Natural killer cell (primary cell): ENCODE measurements at places on chromosomes 6 and 20.

DNA sequence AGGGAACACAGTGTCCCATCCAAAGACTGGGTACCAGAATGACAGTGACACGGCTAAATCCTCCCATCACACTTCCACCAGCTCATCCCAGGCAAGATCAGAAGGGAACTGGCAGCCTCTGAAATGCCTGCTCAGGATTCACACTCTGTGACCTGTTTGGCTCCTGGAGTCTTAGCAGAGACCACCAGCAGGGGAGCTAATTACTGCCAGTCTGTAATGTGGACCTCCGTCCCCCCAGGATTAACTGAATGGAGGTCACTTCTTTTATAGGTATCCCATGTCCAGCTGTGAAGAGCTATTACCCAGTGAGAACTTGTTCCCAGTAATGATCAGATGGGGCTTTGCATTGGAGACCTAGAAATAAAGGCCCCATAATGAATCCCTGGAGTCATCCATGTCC, 45.2 kb downstream of the DEFB114 start:
- DNase-seq = no peak
- no peaks in the 10 kb centered on the region for H3K36me3 ChIP-seq
- H3K27ac ChIP-seq = no peak overlapping the region
- no peaks in the 10 kb centered on the region for H3K27me3 ChIP-seq
- H3K4me3 ChIP-seq = no peak overlapping the region

DNA sequence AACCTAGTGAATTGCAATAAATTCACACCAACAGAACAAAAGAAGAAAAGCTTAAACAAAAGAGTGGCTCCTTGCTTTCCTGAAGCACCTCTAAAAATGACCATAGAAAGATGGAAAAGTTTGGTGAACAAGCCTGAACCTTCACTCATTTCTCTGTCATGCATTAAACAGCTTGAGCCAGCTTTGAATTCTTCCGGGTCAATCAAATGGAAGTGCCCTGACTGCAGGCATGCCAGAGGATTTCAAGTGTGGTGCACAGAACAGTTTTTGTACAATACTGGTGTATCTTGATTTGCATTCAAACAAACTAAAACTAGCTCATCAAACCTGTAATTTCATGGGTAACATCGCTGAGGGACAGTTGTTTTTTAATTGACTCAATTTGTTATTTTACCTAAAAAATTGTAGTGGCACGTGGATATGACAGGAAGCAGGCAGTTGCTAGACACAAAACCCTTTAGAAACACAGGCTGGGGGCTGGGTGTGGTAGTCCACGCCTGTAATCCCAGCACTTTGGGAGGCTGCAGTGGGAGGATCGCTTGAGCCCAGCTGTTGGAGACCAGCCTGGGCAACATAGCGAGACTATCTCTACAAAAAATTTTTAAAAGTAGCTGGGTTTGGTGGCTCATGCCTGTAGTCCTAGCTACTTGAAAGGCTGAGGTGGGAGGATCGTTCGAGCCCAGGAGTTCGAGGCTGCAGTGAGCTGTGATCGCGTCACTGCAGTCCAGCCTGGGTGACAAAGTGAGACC, 9.1 kb downstream of the CASS4 start:
- DNase-seq = no peak
- H3K27ac ChIP-seq = no peak overlapping the region
- peaks cover 43% of the 10 kb centered on the region for H3K4me1 ChIP-seq
- H3K27me3 ChIP-seq = no peaks in the 10 kb centered on the region
- no peaks in the 10 kb centered on the region for H3K36me3 ChIP-seq

- H3K4me3 ChIP-seq = no peak overlapping the region
- no peaks in the 10 kb centered on the region for H3K27me3 ChIP-seq
- no peaks in the 10 kb centered on the region for H3K36me3 ChIP-seq
- H3K4me1 ChIP-seq = no peaks in the 10 kb centered on the region
Observed at GRCh38 chr6:12592634-12593033, 123.9 kb upstream of the PHACTR1 start.

DNA sequence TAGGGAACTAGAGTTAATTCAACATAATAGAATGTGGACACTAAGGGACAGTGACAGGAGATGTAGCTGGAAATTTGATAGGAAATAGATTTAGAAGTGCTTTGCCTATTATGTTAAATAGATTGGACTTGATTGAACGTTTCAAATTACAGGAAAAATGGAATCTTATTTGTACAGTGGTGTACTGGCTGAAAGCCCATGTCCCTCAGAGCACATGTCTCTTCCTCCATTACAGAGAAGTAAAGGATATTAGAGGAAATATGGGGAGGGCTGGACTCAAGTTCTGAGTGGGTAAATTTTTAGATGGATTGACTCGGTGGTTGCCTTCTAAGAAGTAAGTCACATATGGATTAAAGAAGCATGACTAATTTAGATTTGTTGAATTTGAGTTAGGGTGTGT, 11.4 kb downstream of the PKIB start:
- H3K4me3 ChIP-seq = no peak overlapping the region
- H3K36me3 ChIP-seq = no peaks in the 10 kb centered on the region
- no peak overlapping the region for H3K27ac ChIP-seq
- no peaks in the 10 kb centered on the region for H3K27me3 ChIP-seq

DNA sequence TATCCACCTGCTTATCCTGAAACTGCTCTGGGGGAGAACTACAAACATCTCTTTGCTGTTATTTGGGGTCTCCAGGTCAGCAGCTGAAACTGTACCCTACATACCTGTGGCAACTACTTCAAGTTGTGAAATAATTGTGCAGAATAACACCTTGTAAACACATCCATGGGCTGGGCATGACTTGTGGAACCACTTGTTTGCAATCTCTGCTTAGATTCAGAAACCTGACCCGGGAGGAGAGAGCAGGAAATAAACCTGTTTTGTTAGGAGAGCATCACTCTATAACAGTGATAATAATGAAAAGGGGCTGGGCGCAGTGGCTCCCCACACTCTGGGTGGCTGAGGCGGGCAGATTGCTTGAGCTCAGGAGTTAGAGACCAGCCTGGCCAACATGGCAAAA, 183.1 kb downstream of the NFATC2 start:
- no peaks in the 10 kb centered on the region for H3K4me1 ChIP-seq
- H3K4me3 ChIP-seq = no peak overlapping the region
- H3K36me3 ChIP-seq = no peaks in the 10 kb centered on the region
- no peaks in the 10 kb centered on the region for H3K27me3 ChIP-seq
- DNase-seq = no peak
- no peak overlapping the region for H3K27ac ChIP-seq

- no peak overlapping the region for H3K27ac ChIP-seq
- H3K27me3 ChIP-seq = peaks cover 33% of the 10 kb centered on the region
Observed at GRCh38 chr20:43942667-43943285, 28.1 kb downstream of the TOX2 start.

DNA sequence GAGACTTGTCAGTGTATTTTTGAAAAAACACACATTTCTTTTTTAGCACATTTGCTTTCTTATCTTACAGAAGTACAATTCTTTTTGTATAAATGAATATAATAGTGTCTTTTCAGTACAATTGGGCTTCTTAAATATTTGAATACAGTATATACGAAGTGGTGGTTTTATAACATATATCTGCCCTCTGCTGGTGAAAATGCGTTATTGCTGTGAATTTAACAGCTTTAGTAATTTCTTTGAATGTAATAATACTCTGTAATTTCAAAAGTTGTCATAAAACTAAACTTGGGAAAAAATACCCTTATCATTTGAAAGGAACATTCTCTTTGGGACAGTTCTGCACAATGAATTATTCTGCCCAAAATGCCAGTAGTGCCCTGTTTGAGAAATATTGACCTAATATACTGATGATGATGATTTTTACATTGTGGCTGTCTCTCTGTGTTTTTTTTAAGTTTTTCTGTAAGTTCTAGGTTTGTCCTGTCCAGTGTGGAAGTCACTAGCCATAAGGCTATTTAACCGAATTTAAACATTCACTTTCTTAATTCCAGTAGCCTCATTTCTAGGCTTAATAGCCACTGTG, 19.0 kb downstream of the SMAP1 start:
- H3K4me1 ChIP-seq = no peaks in the 10 kb centered on the region
- no peak overlapping the region for H3K27ac ChIP-seq
- H3K27me3 ChIP-seq = no peaks in the 10 kb centered on the region
- peak; percentile 67 for DNase-seq

- no peaks in the 10 kb centered on the region for H3K27me3 ChIP-seq
- no peak overlapping the region for H3K4me3 ChIP-seq
- H3K36me3 ChIP-seq = no peaks in the 10 kb centered on the region
- no peaks in the 10 kb centered on the region for H3K4me1 ChIP-seq
- DNase-seq = no peak
- H3K27ac ChIP-seq = no peak overlapping the region
Observed at GRCh38 chr20:50426866-50427718, 83.1 kb upstream of the PTPN1 start.

DNA sequence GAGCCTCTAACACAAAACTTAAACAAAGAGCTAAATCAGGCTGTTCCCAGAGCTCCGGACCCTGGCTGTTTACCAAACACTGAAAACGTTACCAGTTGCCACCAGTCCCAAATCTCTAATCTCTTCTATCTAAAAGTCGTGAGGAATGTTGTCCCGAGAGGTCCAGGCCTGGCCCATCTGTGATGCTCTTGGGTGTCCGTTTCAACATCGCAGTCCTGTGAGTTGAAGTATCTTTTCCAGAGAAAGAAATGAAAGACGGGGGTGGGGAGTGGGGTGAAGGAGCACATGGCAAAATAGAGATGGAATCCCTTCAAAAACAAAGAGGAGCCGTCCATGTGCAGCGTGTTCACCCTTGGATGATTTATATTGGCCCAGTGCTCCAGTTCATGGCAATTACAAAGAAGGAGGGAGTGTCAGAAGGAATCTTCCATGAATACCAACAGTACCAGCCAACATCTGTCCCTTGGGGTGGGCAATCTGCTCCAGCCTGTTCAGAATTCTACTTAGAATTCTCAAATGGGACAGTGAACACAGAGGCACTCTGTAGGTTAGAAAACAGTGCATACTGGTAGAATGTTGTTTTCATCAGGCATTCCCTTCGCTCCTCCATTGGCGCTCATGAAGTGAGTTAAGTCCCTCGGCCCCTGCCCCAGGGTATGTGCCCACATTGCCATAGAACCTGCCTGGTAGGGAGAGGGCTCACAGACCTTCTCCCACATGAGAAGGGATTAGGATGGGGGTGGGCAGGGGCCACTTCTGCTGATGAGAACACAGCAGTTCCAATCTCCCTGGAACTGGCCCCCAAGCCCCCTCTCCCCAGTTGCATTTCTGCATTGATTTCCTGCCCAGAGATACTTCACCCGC, 112.1 kb downstream of the LY86 start:
- H3K27me3 ChIP-seq = no peaks in the 10 kb centered on the region
- no peak for DNase-seq
- peaks cover 4% of the 10 kb centered on the region for H3K4me1 ChIP-seq
- H3K36me3 ChIP-seq = no peaks in the 10 kb centered on the region
- no peak overlapping the region for H3K27ac ChIP-seq
- no peak overlapping the region for H3K4me3 ChIP-seq

DNA sequence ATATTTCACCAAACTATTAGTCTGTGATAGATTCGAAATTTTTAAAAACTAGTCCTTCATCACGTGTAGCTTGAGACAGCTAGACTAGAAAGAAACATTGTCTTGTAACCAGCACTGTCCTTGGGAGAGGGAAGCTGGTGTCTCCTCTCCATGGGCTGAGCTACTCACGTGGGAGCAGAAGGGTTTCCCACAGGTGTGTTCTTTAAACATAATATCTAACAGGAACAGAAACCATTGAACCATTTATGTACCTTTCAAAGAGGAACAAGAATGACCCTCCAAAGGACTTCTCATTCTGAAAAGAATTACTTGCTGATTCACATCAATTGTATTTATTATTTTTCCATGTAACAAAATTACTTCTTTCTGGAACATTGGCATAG, 72.4 kb upstream of the SYNJ2 start:
- no peaks in the 10 kb centered on the region for H3K27me3 ChIP-seq
- H3K36me3 ChIP-seq = no peaks in the 10 kb centered on the region
- H3K4me3 ChIP-seq = no peak overlapping the region
- no peak for DNase-seq

GRCh38 chr20:5767493-5768098, 17.4 kb downstream of the SHLD1 start:
- H3K4me3 ChIP-seq = no peak overlapping the region
- no peaks in the 10 kb centered on the region for H3K36me3 ChIP-seq
- peaks cover 2% of the 10 kb centered on the region for H3K4me1 ChIP-seq

DNA sequence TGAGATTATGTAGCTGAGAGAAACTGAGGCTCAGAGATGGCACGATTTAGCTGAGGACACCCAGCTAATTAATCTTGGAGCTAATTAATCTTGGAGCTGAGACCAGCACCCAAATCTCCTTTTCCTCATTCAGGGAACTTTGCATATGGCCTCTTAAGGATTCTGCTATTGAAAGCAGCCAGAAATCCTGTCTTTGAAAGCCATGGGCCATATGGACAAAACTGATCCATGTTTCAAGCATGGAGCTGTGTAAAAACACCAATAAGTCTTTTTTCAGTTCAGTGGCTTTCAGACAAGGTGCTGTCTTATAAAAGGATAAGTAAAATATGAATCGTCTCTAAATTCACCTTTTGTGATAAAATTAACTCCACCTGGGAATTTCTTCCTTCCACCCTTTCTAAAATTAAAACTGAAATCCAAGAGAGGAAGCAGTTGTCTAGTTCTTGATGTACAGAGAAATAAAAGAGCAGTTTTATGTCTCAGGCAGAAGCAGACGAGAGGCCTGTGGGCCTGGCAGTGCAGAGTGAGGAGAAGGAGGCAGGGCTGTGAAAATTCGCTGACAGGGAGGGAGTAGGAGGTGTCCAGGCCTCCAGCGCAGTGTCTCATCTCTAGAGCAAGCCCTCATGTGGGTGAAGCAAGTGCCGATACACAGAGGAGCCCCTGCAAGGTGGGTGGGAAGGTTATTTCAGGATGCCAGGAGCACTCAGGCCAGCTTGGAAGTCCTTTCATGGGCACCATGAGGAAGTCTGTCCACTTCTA, 266.9 kb downstream of the UST start:
- no peaks in the 10 kb centered on the region for H3K4me1 ChIP-seq
- no peak for DNase-seq
- H3K27ac ChIP-seq = no peak overlapping the region
